Dermis microvascular lymphatic vessel endothelial cell (primary cell): ENCODE measurements at places on chromosomes 6 and 20. TPM values are rescaled to one million over a fixed set of nuclear protein-coding genes. Genes with fewer than 3 reads are reported as not detected.

DNA sequence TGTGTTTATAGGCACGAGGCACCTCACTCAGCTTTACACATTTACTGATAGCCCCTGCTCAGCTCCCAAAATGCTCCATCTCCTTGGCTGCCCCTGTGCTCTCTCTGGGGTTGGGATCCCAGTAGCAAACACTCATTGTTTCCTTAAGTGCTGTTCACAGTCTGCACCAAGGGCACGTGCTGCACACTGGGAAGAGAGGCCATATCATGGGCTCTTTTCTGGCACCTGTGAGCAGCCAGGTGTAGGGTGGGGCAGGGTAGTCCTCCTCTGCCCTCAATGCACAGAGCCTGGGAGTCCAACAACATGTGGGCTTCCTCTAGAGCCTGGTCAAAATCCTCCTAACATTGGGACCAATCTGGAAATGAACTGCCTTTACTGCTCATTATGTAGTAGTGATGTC, 67.9 kb downstream of the BANF2 start:
- DNase-seq, result no peak

- no peak for DNase-seq
These were observed 31.4 kb downstream of the IGF2R start for GRCh38 chr6:160000280-160000704.

DNA sequence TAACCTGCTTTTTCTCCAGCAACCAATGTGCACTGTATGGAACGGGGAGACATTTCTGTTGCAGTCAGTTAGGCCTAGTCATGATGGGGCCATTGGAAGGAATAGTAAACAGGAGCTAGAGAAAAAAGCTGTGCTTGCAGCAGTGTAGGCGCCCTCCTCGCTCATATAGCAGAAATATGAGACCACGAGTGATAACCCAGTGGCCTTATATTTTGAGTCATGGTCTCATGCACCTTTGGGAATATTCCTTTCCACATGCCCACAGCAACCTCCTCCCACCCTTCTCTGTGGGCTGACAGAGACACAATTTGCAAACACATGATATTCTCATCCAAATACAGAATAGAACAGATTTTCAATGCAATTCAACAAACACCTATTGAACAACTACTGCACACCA, 248.9 kb upstream of the CITED2 start:
- no peak for DNase-seq

DNA sequence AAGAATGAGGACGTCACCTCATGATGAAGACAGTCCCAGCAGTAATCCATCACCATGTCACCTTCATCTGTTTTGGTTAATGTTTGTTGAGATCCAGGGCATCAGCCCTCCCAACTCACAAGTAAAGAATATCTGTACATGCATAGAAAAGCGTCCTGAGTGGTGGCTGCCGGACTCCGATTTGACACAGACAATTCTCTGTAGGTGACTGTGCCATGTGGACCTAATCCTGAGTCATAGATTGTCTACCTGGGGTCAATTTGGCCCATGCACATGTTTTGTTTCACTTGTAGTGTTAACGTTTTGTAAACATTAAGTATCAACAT, 168.4 kb upstream of the UST start:
- no peak for DNase-seq

Gene PSORS1C2
- not detected in 2 replicates for total RNA-seq

Gene TOX2
- total RNA-seq, result 0.77 and 1.0 TPM in 2 replicates

Gene SEL1L2
- not detected in 2 replicates for total RNA-seq

DNA sequence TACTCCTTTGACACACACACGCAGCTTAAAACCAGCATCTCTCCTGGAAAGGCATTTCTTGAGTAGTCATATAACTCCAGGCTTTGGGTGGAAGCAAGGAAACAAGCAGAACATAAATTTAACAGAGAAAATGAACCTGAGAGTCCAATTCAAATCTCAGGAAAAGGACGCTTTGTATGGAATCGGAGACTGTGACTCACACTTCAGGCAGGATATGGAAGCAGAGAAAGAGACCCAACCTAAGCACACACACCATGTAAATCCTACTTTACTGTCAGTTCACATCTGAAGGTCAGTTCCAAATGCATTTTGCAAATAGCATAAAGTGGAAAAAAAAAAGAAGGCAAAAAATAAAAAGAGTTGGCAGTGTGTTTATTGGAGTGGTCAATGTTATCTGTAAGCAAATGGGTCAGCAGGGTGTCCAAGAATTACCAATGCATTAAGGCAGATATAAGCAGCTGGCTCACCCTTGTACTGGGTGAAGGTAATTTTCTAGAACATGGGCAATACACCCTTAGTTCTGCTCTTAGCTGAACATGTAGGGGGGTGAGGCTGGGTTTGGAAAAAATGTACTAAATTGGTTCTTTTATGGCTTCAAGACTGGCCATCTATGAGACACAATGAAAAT, 283.7 kb upstream of the NT5E start:
- DNase-seq, result peak; percentile 69

- no peak for DNase-seq
These were observed 14.6 kb upstream of the IFT52 start for GRCh38 chr20:43576108-43576507.

Gene UBD
- 39.0 and 91.9 TPM in 2 replicates for total RNA-seq

GRCh38 chr20:48377940-48378339, 449.9 kb downstream of the PREX1 start:
- DNase-seq, result no peak

Gene CCDC170
- total RNA-seq, result under 0.01 TPM in 2 replicates

DNA sequence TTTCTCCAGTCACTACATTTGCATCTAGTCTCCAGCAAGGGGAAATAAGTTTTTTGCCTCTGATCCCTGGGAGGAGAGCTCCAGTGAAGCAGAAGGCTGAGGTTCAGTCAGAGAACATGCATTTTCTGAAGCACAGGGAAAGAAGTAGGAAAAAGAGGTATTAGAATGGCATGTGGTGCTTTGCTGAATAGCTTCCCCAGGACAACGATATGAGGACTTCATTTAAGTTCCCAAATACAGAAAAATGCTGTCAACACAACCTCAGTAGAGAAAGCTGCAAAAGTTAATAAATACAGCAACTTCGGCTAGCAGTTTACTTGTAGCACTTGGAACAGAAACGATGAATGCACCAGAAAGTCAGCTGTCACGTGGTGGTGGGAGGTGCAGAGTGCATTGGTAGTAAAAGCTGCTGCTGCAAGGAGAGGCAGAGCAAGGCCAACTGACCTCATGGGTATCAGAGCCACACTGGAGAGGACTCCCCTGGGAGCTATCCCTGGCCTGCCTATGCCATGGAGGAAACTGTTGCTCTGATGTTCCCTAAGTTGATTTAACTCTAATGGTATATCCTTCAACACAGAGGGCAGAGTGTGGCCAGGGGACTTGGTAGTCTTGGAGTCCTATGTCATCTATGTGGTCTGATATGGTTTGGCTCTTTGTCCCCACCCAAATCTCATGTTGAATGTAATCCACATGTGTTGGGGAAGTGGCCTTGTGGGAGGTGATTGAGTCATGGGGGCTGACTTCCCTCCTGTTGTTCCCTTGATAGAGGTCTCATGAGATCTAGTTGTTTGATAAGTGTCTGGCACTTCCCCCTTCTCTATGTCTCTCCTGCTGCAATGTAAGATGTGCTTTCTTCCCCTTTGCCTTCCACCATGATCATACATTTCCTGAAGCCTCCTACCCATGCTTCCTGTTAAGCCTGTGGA, 85.9 kb downstream of the ADTRP start:
- DNase-seq, result no peak

DNA sequence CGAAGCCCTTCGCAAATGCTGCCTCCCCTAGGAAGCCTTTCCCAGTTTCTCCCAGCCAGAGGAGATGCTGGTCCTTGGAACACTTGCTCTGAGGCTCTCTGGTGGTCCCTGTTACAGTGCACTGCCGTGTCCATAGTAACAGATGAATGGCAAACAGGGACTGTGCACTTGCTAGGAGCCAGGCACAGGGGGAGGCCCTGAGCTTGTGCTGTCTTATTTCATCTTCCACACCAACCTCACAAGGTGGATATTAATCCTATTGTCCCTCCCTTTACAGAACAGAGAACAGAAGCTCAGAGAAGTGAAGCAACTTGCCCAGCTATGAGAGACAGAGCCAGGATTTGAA, 19.0 kb downstream of the SRC start:
- DNase-seq, result no peak

GRCh38 chr6:118871331-118871730, 22.6 kb upstream of the ASF1A start:
- no peak for DNase-seq

Gene NKX2-4
- total RNA-seq, result not detected in 2 replicates

GRCh38 chr20:18436847-18437246, 30.0 kb downstream of the DZANK1 start:
- DNase-seq, result no peak

Gene TMC2
- not detected in 2 replicates for total RNA-seq

Gene SPATA2
- 0.64 and 1.0 TPM in 2 replicates for total RNA-seq

DNA sequence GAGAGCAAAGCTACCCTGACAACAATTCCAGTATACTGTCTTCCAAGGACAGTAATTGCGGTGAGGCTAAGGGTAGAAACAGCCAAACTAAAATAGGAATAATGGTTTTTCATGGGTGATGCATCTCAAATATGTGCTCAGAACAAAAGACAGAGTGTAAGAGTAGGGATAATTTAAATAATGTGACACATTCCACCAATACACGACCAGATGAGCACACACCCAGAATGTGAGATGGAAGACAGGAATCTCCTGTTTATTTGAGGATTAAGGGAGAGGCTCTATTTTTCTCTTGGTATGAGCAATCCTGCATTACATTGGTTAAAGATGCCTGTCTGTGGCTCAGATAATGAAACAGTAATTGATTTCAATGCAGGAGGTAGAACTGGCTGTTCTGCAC, 292.9 kb upstream of the ZFP64 start:
- DNase-seq, result no peak

DNA sequence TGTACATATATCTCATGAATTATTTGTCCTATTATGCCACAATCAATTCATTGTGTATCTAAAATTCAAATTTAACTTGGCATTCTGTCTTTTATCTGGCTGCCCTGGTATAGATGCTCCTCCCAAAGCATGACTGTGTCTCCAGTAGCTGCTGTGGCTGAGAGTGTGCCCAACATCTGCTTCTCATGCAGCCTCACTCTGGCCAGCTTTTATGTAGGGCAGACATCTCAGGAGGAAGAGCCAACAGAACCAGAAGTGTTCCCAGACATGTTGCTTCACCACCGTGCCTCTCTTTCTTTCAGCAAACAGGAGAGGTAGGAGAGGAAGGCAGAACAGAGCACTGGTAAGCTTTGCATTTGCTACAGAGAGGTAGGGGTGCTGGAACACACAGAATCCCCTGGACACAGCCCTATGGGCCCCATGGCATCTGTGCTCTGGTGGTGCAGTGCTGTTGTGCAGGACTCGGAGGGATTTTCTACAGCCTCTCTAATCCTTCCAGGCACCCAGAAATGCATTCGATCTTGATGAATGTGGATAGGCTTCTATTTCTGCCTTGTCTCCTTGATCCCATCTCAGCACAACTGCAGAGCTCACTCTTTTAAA, 637.1 kb downstream of the UTRN start:
- no peak for DNase-seq

GRCh38 chr20:64164123-64164836, at the start of gene MYT1:
Gene MYT1 (plus strand): TSS chr20:64164452. CDS start chr20:64198862, 34,410 bp downstream.
- no peak for DNase-seq

GRCh38 chr6:151067684-151068596, 171.8 kb upstream of the AKAP12 start:
- peak; percentile 98 for DNase-seq

DNA sequence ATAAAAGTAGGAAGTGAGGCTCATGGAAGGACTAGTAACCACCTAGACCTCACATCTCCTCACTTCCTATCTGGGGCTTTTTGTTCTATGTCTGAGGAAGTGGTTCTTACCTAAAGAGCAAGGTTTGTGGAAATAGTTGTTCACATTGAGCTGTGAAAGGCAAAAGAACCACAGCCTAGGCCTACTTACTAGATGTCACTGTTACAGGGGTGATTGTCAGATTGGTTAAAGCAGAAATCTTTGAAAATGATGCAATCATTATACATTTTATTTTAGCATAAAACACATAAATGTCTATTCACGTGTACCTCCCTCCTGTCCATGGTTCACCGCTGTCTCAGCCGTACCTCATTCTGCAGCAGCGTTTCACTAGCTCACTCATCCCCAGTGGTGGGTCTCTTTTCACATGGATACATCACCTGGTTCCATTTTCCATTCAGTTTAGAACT, 268.8 kb downstream of the TMEM242 start:
- no peak for DNase-seq

GRCh38 chr6:90375681-90376439, 79.2 kb upstream of the BACH2 start:
- DNase-seq, result no peak

DNA sequence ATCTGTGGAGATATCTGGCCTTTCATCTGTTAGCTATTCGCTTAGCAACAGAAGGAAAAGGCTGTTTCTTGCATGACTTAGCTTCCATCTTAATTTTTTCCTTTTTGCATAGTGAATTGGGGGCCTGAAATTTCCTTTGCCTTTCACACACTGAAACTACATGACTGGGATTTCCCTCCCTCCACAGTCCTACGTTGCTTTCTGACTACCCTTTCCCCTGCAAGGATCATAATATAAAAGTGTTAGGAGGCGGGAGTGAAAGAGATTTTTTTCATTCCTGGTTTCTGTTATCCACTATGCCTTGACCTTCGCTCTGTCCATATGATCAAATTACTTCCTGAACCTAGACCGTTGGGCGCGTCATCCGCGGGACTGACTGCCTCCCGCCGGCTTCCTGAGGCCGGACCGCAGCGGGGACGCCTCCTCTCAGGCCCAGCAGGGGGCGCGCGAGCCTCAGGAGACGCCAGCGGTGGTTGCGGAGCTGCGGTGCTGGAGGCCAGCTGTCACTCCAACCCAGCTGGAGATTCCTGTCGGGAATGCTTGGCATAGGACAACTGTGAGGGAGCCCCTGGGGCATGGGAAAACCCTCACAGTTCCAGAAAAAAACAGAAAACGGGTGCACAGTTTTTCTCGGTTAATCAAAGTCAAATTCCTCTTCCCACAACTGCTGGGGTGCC, 55.6 kb downstream of the MEP1A start:
- DNase-seq, result peak; percentile 56

DNA sequence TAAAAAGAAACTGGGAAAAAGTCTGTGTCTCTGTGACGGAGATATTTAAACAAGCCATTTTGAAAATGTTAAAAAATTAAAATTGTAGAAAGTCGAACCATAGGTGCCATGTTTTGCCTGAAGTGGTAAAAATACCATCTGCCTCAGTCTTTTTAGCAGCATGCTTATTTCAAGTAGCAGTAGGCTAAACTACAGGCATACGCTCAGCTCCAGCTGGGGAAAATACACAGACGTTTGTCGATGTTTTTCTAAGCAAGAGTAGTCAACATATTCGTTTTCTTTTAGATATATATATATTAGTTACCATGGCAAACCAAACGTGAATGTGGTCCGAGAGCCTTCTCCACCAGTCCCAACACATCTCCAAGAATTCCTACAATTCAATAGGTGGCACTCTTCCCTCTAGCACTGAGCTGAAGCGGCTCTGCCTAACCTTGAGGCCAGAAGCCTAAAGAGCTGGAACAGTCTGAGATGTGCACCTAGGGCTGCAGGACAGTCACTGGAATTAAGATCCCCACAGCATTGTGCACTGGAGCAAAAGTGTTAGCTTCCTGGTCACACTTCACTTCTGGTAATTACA, 70.2 kb upstream of the BEND3 start:
- peak; percentile 34 for DNase-seq

- peak; percentile 45 for DNase-seq
These were observed at the start of gene EBF4 for GRCh38 chr20:2692036-2692885. Gene EBF4 (plus strand): TSS chr20:2692780. CDS start chr20:2693646, 866 bp downstream.

GRCh38 chr20:48604426-48604825, 223.4 kb downstream of the PREX1 start:
- DNase-seq, result no peak

Gene MYL9
- total RNA-seq, result 0.77 and 1.8 TPM in 2 replicates
